Endothelial cell (in vitro differentiated cells): ENCODE measurements at places on chromosomes 11 and 22.
A peak's percentile ranks its signal among the peaks of the same experiment; 100 is the strongest.

DNA sequence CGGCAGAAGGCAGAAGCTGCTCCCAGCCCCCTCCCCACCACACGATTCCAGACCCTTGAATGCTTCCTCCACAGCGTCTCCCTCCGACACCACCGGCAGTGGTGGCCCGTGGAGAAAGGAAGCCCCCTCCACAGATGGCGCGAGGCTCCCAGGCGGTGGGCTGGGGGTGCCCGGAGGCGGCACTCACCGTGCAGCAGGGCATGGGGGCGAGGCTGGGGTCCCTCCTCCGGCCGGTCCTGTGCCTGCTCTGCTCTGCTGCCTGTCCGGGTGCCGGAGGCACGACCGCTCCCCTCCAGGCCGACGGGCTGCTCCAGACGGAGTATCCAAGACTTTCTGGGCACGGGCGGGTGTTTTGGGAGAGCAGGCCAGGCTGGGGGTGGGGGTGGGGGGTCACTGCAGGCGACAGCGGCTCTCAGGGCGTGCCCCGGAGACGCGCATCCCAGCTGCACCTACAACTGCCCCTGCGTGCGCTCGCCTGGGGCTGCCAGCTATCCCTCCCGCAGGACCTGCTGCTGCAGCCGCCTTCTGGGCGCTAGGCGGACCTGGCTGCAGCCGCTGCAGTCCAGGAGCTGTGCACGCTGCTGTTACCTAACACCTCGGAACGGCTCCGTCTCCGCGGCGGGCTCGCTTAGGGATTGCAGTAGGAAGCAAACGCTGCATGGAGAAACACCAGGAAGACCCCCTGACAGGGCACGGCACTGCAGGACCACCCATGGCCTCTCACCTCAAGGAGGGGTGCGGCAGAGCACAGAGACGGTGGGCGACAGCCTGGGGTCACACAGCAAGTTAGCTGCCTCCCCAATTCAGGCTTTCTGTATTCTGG, 15.2 kb downstream of the MRGPRG start:
- DNase-seq = no peak

GRCh38 chr22:48242461-48242864, 1480.0 kb downstream of the TBC1D22A start:
- DNase-seq = no peak

DNA sequence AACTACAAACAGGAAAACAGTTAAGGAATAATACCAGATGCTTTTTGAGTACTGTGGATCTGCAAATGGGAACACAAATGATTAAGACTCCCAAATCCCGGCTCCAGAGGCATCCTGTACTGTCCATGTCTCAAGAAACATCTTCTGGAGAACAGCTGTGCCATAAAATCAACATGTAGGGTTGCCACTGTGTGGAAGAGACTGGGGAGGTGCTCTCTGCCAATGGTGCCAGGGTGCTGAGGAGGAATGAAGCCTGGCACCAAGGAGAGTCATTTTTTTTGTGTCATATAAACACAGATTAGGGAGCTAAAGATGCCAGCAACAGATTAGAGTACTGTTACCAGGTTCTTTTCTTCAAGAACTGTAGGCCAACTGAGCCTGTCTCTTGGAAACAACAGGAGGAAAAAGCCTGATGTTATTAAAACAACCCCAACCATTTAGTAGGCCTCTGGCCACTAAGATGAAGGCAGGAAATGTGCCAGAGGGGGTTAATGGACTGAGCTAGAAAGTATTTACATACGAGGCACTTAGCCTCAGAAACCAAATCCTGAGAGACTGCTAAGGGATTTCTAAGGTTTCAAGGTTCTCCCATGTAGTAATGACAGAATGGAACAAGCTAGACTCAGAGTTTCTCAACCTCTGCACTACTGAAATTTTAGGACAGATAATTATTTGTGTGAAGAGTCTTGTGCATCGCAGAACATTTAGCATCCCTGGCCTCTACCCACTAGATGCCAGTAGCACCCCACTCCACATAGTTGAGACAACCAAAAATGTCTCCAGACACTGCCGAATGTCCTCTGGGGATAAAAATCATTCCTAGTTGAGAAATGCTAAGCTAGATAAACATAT, 54.6 kb upstream of the CHRM4 start:
- DNase-seq = no peak

- no peak for DNase-seq
These were observed 1.8 kb upstream of the GAL start for GRCh38 chr11:68682531-68682961.

- no peak for DNase-seq
These were observed 119.7 kb upstream of the CD82 start for GRCh38 chr11:44445500-44446365.

DNA sequence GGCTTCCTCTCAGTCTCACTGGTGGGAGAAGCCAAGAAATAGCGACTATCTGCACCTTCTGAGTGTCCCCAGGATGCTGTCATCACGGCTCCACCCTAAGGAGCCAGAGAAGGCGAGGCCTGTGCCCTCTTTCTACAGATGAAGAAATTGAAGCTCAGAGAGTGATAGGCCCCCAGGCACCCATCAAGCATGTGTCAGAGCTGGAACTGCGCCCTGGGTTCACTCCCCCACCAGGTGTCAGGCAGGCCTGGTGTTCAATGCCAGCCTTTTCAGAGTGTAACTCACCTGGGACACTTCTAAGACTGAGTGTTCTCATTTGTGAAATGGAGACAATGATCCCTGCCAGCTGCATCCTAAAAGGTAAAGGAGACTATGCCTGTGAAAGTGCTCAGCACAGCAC, 127.3 kb upstream of the SEZ6L start:
- DNase-seq = no peak

GRCh38 chr22:42271906-42272305, 1.5 kb upstream of the TCF20 start:
- no peak for DNase-seq

GRCh38 chr11:2837651-2838050, 47.9 kb downstream of the CDKN1C start:
- DNase-seq = no peak

DNA sequence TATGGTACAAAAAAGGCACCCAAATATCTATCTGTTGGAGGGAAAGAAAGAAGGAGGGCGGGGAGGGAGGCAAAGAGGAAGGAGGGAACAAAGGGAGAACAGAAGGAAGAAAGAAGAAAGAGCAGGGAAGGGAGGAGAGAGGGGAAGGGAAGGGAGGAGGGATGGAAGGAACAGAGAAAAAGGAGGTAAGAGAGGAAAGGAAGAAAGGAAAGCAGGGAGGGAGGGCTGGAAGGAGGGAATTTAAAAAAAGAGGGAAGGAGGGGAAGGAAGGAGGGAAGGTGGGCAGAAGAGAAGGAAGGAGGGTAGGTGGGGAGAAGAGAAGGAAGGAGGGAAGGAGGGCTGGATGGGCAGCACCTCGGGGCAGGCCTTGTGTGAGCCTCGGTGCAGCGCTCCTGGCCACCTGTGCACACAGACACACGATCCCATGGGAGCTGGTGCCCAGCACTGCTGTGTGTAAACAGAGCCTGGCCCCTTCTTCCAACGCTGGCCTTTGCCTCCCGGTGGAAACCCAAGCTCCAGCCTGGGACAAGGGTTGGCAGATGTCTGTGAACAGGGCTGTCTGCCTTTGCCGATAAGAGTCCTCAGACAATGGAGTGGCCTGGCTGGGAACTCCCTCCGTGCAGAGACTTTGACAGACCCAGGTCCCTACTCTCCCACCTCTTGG, 23.2 kb downstream of the SMIM38 start:
- no peak for DNase-seq

- no peak for DNase-seq
These were observed 1.9 kb downstream of the C11orf71 start for GRCh38 chr11:114398303-114398920.

DNA sequence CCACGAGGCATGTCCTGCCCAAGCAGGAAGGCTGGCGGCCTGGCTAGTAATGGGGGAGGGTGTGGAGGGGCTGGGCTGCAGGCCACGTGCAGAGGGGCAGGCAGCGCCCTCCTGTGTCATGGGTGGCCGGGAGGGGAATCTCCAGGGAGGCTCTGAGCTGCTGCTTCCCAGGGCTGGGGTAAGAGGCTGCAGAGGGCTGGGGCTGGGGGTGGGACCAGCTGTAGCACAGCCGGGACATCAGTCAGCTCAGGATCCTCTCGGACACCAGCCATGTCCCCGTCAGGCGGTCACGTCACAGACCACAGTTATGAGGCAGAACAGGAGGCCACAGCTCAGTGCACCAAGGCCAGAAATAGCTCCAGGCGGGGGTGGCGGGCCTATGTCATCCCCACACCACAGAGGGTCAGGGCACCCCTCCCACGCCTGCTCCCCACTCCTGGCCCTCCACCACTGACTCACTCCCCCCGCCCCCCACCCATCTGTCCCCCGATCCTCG, 21.1 kb downstream of the RTN4R start:
- DNase-seq = peak; percentile 22

GRCh38 chr11:96194581-96195374, 148.2 kb downstream of the MAML2 start:
- no peak for DNase-seq

GRCh38 chr11:129950101-129951091, 52.2 kb downstream of the PRDM10 start:
- no peak for DNase-seq

DNA sequence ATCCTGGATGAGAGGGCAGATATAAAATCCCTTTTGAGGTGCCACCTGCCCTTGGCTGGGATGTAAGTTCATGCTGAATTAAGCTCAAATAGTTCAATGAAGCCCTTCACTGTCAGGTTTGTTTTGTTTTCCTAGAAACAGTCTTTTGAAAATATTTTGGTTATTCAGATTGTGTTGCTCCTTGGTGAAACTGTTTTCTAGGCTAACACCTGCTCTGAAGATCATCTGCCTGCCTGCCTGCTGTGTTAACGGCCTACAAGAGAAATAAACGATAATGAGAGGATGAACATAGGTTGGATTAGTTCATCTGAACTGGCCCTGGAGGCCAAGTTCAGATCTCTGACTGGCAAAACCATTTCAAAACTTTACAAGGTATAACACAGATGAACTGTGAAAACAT, 67.4 kb downstream of the ZBTB44 start:
- DNase-seq = no peak

GRCh38 chr22:26656891-26657851, at the start of gene MIAT:
TSS of gene MIAT (plus strand) at chr22:26657588.
- DNase-seq = peak; percentile 39

GRCh38 chr11:5267033-5267563, 2.6 kb downstream of the HBE1 start:
- DNase-seq = no peak

DNA sequence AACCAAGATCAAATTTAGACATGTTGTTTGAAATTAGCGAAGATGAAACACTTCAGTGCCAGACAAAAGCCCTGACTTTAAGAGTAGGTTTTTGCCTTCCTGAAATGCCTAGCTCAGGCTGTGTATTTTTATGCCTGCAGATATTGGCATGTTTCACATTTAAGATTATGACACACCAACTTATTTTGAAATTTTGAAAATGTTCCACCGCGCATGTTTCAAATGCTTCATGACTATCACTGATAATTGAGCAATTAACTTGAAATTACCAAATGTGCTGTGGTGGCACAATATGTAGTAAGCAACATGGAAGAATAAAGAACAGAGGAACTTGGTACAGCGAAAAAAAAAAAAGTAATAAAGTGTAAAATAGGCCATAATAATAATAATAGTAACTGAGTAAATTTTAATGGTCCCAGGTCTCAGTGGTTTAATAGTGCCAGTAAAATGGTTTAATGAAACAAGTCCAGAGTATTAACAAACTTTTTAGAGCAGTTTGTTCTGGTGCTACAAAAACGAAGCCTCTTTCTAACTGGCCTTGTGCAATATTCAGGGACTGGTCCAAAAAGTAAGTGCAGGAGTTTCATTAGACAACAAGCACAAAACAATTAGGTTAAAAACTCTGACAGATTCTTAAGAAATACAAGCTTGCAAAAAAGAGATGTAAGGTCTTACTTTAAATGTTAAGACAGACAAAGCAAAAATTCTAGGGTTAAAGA, 112.5 kb upstream of the SOX6 start:
- no peak for DNase-seq

DNA sequence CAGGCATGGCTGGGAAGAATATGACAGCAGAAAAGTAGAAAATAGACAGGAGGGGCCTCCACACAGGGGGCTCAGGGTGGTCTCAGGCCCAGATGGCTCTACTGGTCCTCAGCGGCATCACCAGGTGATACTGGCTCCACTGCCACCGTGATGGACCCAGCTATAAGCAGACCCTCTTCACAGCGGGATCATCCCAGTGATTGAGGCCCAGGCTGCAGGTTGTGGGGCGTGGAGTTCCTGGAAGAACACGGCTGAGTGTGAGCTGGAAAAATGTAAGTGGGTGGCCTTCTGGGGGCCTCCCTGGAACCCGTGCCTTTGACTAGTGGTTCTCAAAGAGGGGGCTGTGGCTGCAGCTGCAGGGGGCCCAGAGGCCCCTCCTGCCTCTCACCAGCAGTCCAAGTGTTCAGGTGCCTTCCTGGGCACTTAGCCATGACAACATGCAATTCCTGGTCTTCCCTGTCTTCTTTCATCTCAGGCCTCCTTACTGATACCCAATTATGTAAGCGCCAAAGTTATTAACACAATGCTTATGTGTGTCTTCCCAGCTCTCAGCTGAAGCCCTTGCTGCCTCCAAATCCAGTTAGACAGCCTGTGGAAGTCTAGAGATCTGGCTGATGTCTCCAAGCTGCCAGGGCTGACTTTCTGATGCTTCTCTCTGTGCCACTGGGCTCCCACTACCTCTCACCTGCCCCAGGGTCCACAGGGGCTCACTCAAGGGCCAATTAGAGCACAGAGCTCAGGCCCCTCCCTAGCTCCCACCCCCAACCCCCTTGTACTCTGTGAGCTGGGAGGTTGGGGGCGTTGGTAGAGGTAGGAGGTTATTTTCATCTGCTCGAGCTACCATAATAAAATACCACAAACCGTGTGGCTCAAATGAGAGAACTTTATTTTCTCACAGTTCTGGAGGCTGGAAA, 110.1 kb upstream of the LMO1 start:
- no peak for DNase-seq

DNA sequence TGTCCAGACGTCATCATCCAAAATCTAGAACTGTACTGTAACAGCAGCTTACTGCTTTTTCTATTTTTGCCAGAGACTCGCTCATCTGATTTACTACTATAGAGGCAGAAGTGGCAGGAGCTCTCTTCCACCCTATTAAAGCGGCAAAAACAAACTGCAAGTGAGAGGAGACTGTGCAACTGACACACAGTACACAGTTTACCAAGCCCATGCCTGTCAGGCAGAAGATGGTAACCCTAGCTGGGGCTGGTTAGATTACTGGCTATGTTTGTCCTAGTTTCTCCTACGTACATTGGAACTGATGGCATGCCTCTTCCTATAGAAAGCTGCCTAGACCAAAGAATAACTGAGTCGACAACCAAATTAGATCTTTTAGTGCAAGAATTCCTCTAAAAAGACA, 51.8 kb downstream of the CELF1 start:
- no peak for DNase-seq

GRCh38 chr11:11481371-11481770, 128.3 kb upstream of the CSNK2A3 start:
- no peak for DNase-seq

DNA sequence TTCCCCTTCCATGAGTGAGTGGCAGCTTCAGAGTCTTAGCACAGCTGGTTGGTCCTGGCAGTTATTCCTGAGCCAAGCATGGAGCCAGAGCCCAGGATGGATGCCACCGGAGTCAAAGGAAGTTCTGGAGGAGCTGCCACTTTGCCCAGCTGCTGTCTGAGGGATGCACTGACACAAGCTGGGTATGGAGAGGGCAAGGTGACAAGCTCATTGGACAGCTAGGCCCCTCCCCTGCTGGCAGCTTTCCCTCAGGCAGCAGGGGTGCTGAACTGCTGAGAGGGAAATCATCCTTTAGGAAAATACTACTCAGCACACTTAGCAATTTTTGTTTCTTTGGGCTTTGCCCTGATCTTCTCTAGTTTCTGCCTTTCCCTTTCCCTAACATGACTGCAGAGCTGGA, 99.3 kb upstream of the SESN3 start:
- no peak for DNase-seq

GRCh38 chr22:20951932-20952380, 15.1 kb upstream of the AIFM3 start:
- no peak for DNase-seq

- no peak for DNase-seq
These were observed 26.2 kb upstream of the CRKL start for GRCh38 chr22:20890975-20891374.
